ENCODE measurements at places on chromosomes 6 and 20.

DNA sequence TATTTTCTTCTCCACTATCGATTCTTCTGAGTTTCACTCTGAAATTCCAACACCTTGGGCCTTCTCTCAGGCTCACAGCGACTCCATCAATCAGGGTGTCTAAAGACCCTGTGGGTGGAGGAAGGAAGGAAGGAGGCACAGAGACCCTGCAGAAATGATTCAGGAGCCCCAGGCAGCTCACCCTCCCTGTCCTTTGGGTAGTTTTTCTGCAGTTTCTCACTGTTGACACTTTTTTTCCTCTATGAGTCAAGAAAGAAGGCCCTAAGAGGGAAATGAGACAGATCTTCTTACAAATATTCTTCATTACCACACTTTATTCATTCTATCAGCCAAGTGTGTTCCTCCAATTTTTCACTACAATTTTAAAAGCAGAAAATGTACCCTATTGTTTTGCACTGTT lies 34.2 kb upstream of the TBXT start:
- DNase-seq: no peak

- DNase-seq: no peak
Measured at GRCh38 chr20:44394452-44394701, 38.9 kb downstream of the HNF4A start.

DNA sequence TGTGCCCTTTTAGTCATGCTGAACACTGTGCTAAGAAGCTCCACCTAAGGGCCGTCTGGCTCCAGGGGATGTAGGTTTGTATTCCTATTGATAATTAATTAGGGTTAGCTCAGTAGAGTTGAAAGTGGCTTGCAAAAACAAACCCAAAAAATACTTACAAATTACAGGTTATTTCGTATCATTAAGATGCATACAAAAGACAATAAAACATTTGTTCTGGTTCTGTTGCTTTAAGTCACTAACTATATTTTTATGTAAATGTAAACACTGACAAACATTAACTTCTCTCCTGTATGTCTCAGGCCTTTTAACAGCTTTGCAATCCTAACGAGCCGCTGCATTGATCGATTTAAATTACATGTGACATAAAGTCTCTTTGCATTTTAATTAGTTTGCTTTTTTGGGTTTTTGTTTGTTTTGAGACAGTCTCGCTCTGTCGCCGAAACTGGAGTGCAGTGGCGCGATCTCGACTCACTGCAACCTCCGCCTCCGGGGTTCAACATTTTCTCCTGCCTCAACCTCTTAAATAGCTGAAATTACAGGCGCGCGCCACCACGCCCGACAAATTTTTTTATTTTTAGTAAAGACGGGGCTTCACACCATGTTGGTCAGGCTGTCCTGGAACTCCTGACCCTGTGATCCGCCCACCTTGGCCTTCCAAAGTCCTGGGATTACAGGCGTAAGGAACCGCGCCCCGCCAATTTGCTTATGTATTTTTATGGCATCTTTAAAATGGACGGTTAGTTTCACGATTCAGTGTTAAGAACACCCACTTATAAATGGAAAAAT lies 110.9 kb downstream of the HFE start:
- DNase-seq: no peak

DNA sequence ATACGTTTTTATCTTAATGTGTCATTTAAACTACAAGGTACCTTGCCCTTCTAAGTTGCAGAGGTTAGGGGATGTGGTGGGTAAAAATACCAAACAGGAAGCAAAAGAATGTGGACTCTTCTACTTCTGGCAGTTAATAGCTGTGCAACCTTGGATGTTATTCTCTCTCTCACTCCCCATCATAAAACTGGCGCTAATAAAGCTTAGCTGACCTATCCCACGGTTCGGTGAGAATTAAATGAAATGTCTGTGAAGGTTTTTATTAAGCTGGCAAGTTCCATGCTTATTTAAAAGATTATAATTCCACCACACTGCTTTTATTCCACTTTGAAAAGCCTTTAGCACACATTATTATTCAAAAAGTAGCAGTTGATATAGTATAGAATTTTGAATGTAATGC lies 127.8 kb upstream of the SLC22A23 start:
- DNase-seq: no peak

DNA sequence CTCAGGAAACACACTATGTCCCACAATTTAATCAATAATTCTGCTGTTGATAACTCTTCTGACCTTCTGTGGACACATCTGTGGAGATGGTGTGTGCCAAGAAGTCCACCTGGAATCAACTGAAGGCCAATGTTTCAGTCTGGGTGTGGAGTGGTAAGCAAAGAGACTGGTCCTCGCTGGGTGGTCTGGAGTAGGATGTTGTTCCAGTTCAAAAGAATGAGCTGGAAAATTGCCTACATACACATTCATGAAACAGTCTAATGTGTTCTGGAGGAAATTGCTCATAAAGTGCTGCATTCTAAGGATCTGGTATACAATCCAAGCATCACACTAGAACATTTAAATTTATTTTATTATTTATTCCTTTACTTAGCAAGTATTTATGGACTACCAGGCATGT lies 33.9 kb upstream of the TBX18 start:
- no peak for DNase-seq

DNA sequence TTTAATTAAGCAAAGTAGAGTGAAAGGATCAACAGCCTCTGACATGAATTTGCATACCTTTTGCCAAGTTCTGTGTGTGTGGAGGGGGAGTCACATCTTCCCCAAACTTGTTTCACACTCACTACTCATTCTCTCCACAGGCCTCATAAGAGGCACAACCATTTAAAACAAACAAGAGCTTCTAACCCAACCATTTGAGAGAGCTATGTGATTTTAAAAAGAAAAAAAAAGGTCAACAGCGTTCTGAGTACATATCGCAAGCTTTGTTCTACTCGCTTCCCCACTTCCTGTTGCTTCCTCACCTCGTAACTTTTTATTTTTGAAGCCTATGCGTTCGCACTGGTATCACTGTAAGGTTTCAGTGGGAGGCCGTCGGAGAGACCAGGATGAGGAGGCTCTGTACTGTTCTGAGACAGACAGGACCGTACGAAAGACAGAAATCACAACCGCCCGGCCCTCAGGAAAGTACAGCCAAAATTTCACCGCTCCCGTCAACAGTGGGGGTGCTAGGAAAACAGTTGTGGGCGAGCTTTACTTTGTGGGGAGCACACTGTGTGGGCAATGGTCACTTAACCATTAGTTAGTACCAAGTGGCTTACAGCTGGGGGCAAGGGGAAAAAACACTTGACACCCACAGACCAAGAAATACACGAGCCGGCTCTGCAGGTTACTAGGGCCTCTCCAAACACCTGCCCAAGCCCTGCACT lies 61.3 kb downstream of the TRERF1 start:
- DNase-seq: no peak

DNA sequence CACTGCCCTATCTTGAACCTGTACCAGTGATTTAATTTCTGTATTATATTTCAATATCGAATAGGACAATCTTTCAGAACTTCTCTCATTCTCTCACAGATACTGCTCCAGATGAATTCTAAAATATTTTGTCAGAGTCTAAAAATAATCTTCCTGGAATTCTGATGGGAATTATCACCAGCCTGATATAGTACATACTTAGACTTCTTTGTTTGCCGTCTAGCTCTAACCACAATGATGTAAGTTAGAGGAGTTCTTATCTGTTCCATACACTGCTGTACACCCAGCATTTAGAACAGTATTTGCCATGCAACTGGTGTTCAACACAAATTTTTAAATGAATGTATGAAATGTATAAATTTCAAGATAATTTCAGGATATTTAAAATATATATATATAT lies 1.3 kb upstream of the HUS1B start:
- DNase-seq: no peak

DNA sequence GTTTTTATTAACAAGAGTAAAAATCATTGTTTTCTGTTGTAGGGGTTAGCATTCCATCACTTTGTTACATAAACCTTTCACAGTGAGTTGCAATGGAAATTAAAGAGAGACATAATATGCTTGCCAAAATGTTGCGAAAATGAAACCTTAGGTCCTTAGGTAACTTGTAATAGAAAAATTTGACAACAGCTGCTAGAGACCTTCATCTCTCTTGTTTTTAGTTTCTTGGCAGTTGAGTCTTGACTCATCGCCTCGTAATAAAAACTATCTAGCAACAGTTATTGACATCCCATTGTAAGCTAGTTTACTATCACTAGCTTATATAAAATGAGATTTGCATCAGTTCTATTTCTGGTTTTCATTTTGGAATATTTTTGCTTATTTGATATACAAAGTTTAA lies 179.0 kb upstream of the MMS22L start:
- DNase-seq: no peak

- DNase-seq: no peak
Measured at GRCh38 chr6:143015300-143015706, 45.4 kb upstream of the AIG1 start.

GRCh38 chr6:132977413-132977812 lies 163.0 kb downstream of the RPS12 start:
- DNase-seq: no peak

DNA sequence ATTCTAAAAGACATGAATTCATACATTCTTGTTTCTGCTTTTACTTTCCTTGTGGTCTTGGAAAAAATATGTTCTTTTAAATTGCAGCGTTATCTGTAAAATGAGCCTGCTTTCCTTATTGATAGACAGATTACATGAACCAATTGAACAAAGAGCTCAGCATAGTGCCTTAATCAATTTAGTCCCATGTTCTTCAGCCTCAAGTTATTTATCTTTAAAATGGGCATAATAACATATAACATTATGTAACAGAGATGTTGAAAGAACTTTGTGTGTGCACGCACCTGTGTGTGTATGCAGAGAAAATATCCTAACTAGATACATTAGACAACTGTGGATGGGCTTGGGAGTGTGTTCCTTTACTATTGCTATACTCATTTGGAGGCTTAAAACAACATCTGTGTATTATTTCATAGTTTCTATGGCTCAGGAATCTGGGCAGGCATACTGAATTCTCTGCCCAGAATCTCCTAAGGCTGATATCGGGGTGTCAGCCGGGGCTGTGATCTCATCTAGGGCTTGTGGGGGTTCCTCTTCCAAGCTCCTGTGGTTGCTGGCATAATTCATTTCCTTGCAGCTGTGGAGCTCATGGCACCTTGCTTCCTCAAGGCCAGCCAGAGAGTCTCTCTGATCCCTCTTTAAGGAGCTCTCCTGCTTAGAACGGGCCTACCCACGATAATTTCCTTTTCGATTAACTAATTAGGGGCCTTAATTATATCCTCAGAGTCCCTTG lies 194.1 kb downstream of the ARID1B start:
- no peak for DNase-seq

DNA sequence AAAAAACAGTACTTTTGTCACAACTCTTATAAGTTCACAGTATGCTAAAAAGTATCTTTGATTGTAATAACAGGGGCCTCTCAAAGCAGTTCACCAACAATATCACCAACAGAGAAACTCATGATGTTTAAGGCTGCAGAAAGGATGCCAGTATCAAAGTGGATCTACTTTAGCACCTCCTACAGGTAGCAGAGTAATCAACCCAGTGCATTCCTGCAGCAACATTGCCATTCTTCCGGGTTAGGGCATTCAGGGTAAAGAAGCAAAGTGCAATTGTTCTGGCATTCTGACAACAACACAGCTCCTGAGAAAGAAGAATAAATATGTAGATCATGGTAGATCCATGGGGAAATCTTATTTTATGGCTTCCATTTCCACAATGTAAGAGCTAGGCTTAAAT lies 7.6 kb upstream of the SLC17A4 start:
- DNase-seq: no peak

DNA sequence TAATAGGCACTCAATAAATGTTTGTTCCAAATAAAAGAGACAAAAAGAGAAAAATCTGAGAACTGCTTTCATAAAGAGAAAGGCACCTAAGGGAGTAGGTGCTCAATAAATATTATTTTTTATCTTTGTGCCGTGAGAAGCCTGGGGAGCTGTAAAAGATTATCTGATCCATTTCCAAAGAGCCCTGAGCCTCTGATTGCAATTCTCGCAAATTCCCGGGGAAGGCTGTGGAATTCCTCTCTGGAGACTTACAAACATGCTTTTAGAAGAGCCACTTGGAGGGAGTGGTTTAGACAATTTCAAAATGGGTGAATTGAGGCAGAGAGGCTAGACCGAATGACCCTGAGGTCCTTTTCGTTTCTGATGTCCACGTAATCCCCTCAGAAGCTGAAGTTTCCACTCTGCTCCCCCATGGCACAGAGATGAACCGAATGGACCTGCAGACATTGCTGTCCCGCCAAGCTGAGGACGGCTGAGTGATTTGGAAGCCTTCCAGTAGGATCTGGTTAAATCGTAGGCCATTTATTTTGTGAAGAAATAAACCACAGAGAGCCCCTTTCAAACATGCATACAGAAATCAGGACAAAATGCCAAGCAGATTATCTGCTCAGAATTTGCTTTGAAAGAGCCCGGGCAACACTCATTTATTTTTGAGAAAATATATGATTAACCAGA lies 77.8 kb downstream of the PKHD1 start:
- no peak for DNase-seq

- DNase-seq: no peak
Measured at GRCh38 chr6:134373282-134373922, 55.5 kb upstream of the SGK1 start.

GRCh38 chr20:11132819-11133415 lies 459.1 kb upstream of the JAG1 start:
- no peak for DNase-seq

DNA sequence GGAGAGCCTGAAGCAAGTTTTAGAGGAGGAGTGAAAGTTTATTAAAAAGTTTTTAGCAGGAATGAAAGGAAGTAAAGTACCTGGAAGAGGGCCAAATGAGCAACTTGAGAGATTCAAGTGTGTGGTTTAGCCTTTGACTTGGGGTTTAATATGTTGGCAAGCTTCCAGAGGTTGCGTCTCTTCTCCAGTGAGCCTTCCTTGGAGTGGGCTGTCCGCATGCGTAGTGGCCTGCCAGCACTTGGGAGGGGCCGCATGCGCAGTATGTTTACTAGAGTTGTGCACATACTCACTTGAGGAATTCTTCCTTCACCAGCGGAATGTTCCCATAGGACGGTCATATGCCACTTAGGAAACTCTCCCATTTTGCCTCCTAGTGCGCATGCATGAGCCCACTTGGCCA lies 235.2 kb downstream of the ALDH8A1 start:
- no peak for DNase-seq

- DNase-seq: no peak
Measured at GRCh38 chr20:26169506-26169905, 472.9 kb upstream of the ZNF337 start.

DNA sequence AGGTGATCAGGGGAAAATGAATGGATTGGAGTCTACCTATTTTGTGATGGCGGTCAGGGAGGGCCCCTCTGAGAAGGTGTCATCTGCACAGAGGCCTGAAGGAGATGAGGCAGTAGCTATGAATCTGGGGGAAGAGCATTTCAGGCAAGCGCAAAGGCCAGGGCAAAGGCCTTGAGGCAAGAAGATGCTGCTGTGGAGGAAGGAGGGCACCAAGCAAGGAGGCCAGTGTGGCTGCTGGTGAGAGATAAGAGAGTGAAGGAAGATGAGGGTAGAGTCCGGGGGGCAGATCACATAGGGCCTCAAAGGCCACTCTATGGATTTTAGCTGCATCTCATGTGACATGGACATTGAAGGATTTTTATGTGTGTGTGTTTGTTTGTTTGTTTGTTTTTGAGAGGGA lies 20.6 kb upstream of the CSNK2A1 start:
- no peak for DNase-seq

GRCh38 chr20:33796263-33796906 lies 14.8 kb upstream of the CHMP4B start:
- DNase-seq: no peak

GRCh38 chr6:114119056-114119455 lies 148.1 kb upstream of the HDAC2 start:
- DNase-seq: no peak
